NCI-H1048 (cell line): ENCODE measurements at places on chromosomes 4 and X.

DNA sequence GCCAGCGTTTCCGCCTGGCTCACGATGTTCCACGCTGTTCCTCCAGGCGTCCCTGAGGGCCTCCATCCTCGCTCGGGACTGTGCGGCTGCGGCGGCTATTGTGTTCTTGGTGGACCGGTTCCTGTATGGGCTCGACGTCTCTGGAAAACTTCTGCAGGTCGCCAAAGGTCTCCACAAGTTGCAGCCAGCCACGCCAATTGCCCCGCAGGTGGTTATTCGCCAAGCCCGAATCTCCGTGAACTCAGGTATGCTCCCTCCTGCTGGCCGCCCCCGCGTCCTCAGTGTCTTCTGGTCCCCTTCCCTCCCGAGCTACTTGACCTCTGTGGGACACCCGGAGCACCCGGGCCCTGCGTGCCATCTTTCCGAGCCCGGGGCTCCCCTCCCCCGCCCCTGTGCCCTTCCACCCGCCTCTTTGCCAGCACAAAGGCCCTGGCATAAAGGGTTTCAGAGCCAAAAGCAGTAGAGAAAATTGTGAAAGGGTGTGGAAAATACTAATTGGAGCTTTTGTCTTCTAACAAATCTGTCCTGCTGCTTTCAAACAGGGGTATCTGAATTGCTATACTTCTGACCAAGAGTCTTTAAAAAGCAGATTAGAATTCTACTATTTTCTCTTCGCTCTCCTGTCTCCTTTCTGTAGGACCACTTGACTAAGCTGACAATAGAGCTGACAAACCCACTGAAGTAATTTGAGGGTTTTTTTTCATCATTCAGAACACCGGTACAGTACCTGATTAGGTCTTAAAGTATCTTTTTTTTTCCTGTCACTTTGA is 104.0 kb downstream of the NEUROG2 start:
- no peak for DNase-seq

DNA sequence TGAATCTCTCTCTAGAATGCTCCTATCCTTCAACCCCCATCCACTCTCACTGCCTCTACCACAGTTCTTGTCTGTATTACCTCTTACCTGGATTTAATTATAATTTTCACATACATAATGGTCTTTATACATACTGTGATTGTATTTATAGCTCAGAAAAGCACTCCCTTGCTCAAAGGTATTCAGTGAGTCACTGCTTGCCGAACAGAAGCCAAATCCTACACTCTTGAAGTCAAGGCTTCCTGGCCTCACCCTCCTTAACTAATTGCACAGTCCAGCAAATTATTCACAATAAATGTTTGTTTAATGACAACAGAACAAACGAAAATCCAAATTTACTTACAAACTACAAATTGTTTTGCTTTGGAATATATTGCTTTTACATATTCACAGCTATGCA is 159.5 kb downstream of the KLHL13 start:
- DNase-seq = no peak

- DNase-seq = no peak
Measured at GRCh38 chrX:9598344-9598743, 133.5 kb downstream of the TBL1X start.

GRCh38 chr4:139227729-139228404 is 50.8 kb upstream of the ELF2 start:
- DNase-seq = no peak

- DNase-seq = no peak
Measured at GRCh38 chr4:25696409-25696808, 40.8 kb downstream of the SLC34A2 start.

GRCh38 chr4:65893271-65893670 is 223.0 kb upstream of the EPHA5 start:
- no peak for DNase-seq

DNA sequence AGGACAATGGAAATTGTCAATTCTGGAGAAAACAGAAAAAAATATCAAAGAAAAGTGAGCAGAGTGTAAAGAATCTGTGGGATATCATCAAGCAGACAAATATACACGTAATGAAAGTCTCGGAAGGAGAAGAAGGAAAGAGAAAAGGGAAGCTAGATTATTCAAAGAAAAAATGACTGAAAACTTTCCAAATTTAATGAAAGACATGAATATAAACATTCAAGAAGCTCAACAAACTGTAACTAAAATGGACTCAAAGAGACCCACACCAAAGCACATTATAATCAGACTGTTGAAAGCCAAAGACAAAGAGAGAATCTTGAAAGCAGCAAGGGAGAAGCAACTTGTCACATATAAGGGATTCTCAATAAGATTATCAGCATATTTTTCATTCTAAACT is 28.3 kb downstream of the PARM1 start:
- DNase-seq = no peak

DNA sequence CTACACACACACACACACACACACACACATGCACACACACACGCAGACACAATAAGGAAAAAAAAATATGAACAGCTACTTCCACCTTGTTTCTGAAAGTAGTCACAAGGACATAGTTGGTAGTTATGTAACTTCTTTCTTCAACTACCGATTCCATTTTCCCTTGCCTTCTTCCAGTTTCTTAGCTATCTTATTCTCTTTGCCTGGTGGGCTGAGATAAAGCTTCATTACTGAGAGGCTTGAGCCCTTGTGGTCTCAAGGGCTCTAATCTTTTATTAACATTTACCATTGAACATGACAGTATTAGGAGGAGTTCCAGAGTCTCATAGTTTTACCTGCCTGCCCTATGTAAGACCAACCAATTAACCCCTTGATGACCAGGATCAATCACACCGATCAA is 8.9 kb upstream of the SMIM10 start:
- DNase-seq = no peak

DNA sequence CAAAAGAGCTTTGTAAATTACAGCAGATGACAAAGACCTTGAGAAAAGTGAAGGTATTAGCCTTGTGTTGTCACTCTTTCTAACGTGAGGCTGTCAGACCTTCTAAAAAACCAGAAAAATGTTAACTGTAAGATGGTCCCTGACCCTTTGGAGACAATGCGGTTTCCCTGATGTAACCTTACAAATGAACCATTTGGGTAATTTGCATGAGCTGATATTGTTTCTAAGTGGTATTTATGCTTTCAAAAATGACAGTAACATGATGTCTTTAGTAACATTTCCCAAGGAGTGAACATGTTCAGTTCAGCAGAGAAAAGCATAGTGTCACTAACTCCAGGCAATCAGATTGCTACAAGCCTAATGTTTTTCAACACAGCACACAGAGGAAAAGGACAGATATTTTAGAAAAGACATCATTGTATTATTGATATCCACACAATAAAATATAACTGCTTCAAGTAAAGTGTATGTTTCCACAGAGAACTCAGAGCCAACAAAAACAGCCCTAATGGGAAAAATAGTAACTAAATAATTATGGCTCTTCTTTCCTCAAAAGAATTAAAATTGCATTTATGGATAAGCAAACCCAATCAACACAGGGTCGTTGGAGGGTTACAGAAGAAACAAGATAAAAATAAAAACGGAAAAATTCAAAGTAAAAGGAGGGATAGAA is 434.4 kb downstream of the KCNIP4 start:
- DNase-seq = no peak

DNA sequence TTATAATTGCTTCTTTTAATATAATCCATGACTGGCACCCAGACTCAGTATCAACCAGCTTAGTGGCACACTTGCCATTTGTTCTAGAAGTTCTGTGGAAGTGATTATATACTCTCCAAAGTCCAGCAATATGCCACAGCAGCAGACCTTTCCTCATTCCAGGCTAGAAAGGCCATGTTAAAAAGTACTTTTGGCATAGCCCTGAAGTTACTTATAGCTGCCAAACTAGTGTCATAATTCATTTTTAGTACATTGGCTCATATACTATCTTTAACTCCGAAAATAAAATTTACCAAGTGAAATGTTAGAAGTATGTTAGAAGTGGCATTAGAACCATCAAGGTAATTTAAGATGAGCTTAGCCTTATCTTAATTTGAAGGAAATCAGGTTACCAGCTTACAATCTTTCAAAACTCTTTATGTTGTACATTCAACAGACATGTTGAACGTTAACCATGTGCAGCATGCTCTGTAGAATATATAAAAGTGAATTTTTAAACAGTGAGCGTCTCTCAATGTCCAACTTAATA is 714.2 kb upstream of the LCORL start:
- DNase-seq = no peak

DNA sequence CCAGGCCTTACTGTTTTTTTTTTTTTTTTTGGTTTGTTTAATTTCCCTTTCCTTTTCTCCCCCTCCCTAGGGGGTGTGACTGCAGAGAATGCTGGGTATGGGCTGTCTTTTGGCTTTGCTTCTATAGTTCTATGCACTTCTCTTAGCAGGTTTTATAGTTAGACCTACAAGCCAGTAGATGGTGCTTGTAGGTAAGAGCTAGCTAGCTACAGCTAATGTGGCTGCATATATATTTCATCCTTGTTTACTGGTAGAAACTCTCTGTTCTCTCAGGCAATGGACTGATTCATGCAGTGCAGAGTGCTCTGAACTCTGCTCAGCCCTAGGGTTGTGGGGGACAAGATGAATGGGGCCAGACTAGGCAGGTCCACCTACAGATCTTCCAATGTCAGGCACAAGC is 246.4 kb downstream of the SH2D1A start:
- no peak for DNase-seq

- no peak for DNase-seq
Measured at GRCh38 chr4:152010710-152011079, 249.9 kb upstream of the GATB start.

DNA sequence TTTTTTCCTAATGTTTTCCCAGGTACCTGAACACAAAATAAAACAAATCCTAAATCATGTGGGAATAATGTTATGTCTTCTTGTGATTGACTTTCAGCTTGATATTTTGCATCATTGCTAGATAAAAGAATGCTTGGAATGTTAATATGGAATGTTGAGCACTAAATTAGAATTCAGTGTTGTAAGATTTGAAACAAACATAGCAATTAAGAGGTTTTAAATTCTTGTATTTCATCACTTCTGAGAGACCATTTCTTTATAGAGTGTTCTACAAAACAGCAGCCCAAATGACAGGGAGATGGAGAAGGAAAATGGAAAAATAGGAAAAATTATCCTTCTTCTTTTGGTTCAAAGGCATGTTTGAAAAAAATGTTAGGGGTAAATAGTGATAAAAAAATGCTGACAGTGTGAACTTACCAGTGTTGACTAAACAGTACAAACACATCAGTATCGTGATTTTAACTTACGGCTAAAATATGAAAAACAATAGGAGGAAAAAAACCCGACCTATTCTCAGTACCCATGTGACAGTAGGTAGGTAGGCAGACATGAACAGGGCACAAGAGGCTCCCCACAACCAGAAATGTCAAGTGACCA is 102.6 kb upstream of the PDE5A start:
- DNase-seq = no peak

DNA sequence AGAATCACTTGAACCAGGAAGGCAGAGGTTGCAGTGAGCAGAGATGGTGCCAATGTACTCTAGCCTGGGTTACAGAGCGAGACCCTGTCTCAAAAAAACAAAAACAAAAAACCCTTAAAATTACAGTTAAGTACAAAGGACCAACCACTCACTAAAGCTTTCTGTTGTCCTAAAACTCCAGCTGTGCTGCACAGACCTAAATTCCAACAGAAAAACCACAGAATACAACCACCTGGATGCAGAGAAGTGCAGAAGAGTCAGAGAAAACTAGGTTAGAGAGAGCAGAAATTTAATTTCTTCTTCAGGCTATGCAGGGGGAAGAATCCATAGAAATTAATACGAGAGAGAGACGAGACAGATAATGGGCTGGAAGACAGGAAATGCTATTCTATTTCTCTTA is 376.8 kb upstream of the CXorf51A start:
- DNase-seq = no peak

GRCh38 chrX:69539437-69539836 is 35.3 kb downstream of the NALF2 start:
- DNase-seq = no peak
